Urinary bladder (tissue), 4 donors: ENCODE measurements at places on chromosomes 16 and 17.

DNA sequence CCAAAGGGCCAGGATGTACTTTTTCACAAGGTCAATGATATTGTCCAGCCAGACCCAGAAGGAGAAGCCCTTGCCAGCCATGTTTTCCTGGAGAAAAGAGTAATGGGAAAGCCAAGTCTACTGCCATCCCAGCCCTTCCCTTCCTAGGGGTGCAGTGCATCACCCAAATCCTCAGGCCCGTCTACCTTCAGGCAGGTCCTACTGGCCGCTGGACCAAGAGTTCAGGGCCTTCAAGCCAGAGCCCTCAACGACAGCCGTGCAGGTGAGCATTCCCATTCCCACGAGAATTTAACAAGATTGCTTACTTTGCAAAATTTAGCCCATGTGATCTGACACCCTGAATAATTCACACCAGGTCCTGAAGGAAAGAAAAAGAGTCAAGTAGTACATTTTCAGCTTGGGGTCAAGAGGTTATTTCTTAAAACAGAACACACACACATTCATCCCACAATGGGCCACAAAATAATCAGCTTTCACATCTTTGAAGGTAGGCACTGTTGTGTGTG lies 35.0 kb downstream of the STAT5A start:
- DNase-seq = no peak

- no peak for DNase-seq
Measured at GRCh38 chr16:86611525-86611855, 33.1 kb downstream of the FOXL1 start.

GRCh38 chr17:43952351-43952723 lies 1.4 kb downstream of the PYY start:
- no peak for DNase-seq

DNA sequence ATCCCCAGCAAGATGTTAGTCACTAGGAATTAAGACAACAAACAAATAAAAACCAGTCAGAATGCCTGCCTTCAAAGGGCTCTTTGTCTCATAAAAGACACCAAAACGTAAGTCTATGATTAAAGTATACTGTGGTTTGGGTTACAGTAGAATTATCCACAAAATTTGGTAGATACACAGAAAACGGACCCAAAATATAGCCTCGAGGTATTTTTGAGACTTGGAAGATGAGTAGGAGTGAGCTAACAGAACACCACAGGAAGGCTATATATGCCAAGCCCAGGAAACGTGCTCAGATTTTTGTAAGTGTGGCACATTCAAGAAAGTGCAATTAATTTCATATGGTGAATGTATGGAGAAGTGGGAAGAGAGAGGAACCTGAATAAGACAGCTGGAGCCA lies 831.4 kb downstream of the CDH11 start:
- DNase-seq = no peak
